ENCODE measurements at places on chromosomes 3 and 15.

DNA sequence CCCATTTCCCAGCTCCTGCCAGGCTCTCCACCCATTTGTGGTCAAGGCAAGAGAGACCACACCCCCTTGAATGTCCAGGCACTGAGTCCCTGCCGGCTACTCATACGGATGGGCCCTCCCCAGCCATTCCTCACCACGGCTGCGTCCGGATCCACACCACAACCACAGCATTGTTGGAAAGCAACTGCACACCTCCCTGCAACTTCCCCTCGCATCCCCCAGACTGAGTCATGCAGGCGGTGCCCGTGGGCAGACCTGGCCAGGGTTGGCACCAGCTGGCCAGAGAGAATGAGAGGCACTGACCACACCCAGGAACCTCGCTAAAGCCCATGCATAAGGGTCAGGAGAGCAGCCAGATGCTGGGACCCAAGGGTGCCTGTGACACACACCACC, 30.5 kb downstream of the LOXL1 start:
- no peak for DNase-seq

DNA sequence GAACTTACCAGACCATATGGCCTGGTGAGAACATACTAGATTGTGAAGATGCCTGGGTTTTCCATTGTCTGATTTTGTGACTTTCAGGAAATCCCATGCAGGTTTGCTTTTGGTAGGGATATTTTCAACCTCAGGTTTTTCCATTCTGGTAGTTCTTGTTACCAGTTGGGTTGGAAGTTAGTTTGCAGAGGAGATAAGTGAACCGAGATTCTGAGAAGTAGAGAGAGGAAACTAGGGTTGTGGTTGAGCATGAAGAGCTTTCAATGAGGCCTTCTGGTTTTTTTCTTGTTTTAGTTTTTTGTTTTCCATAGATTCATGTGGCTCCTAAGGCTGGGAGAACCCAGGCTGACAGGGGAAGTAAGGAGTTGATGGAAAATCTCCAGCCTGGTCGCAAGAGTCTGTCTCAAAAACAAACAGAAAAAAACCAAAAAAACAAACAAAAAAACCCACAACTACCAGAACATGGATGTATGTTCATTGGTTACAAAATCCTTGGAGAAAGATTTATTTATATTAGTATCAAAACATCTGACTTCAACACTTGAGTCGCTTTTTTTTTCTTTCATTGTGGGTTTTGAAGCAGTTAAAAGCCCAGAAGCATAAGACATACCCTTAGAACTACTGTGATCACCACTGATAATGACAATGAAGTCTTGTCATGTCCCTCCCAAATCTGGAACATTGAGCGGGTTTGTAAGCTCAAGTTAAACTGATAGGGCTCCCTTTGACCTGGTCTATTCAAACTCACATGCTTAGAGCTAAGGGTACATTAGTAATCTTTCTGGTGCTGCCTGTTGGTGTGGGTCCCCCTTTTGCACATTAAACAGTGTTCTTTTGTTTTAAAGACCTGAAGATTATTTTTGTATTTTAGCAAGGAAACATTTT, 3.2 kb downstream of the GPR171 start:
- DNase-seq, result no peak

DNA sequence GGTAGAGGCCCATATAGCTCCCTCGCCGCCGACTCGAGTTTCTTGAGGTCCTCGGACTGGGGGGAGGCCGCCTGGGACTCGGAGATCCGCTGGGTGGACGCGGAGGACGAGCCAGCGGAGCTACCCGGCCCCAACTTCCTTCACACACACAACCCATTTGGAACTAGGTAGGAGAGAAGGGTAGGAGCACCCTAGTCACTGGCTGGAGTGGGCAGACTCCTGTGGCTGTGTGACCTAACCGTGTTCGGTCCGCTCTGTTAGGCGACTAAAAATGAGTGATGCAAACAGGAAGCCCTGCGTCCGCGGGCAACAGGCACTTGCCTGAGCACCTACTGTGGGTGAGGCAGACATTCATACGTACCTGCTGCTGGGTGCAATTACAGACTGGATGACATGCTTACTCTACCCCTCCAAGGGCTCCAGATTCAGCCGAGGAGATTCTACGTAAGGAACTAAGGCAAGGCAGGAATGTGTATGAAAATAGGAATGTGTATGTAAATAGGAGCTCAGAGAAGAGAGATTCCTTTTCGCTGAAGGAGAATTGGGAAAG, 4.6 kb upstream of the SIN3A start:
- no peak for DNase-seq

DNA sequence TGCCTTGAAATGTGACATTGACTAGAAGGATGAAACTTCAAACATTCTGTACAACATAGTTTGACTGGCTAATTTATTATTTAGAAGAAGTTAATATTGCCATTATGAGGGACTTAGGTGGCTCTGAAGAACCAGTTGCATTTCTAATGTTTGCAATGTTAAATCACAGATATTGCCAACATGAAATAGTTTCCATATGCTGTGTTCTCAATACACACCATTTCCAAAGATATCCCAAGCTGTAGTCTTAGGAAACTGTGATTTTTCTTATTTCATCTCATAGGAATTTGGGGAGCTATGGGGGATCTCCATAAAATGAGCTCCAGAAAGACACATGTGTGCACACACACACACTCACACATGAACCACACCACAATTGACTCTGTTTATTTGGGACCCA, 36.3 kb downstream of the ALG1L2 start:
- no peak for DNase-seq

- no peak for DNase-seq
Measured at GRCh38 chr15:88022716-88023115, 233.8 kb downstream of the NTRK3 start.

- no peak for DNase-seq
Measured at GRCh38 chr3:27568393-27568792, 84.2 kb upstream of the SLC4A7 start.

- no peak for DNase-seq
Measured at GRCh38 chr3:45786801-45787495, 9.4 kb downstream of the SLC6A20 start.

- no peak for DNase-seq
Measured at GRCh38 chr3:18501679-18502343, 76.7 kb upstream of the SATB1 start.

- DNase-seq, result no peak
Measured at GRCh38 chr3:163671201-163671600, 1407.1 kb downstream of the SI start.

DNA sequence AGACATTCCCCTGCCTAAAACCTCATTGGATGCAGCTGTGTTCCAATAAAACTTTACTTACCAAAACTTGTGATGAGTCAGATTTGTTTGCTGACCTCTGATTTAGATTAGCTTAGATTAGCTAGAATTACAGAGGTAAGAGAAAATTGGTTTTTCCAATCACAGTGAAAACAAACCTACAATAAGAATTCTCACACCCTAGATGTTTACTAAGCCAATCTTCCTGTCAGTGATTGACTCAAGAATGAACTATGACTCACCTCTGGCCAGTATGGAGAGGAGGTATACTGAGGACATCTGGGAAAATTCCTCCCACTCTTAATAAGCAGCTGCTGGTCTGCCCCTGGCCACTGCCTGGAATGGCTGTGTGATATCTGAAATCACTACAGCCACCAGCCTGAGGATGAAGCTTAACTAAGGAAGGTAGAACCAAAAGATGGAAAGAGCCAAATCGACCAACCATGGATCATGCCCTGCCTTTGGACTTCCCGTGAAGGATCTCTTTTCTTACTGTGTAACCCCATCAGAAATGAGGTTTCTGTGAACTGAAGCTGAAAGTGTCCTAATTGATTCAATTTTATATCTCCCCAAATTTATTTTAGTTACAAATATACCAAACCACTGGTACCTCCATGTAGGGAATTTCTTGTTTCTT, 19.0 kb upstream of the GHSR start:
- no peak for DNase-seq

DNA sequence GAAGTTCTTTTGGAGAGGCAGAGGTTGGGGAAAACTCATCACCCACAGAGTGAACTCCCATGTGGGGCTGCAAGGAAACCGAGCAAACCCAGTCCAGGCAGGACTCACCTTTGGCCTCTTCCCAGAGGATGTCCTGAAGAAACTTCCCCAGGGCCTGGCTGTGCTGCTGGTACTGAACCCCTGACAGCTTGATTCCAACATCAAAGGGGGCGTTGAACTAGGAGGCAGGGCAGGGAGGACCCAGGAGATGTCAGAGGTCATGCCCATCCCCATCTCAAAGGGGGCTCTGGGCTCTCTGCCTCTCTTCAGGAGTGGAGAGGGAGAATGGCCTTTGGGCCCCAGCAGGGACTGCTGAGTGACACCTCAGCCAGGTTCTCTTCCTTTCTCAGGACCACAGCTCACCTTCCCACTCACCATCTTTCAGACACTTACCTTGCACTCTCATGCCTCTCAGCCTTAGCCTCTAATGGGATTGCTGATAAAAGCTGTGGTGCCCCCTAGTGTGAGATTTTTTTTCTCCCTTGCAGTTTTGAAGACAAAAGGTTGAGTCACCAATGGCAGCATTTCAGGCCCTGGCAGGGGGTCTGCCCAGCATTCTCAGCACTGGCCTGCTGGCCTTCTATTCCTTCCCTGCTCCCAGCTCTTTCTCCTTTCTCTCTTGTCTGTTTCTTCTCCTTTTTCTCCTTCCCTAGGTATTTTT, 6.0 kb downstream of the GHRL start:
- DNase-seq, result peak; percentile 36

GRCh38 chr3:35969406-35969805, 330.1 kb downstream of the ARPP21 start:
- no peak for DNase-seq

GRCh38 chr15:71611553-71612396, 198.6 kb upstream of the NR2E3 start:
- DNase-seq, result no peak

DNA sequence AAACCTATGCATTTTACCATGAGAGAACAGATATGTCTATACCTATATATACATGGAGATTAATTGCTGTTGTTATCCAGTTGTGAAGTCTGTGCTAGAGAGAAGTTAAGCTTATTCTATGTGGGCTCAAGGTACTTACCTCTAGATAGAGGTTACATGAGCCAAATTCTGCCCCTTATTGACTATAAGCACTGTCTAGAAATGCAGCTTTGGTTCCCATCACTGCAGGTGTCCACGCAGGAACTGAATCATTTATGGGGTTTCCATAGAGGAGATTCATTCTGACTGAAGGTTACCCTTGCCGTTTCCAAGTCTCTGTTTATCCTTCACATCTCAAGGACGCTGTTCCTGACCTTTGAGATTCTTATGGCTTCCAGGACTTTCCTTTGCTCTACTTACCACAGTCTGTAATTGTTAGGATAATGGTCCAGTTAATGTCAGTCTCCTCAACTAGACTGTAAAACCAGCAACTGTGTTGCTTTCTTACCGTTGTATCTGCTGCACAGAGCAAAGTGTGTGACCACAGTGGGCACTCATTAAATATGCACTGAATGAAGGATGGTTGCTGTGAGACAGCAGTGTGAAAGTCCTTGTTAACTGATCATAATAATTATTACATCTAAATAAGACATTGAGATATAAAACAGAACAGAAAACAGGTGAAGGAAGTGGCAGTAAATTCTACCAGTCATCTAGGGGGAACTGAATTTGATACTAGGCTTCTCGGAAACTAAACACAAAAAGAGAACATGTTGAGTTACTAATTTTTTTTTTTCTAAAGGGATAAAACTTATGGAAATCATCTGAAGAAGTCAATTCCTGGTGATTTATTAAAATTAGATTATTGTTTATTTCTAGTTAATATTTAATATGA, 44.0 kb upstream of the BCL6 start:
- DNase-seq, result no peak

DNA sequence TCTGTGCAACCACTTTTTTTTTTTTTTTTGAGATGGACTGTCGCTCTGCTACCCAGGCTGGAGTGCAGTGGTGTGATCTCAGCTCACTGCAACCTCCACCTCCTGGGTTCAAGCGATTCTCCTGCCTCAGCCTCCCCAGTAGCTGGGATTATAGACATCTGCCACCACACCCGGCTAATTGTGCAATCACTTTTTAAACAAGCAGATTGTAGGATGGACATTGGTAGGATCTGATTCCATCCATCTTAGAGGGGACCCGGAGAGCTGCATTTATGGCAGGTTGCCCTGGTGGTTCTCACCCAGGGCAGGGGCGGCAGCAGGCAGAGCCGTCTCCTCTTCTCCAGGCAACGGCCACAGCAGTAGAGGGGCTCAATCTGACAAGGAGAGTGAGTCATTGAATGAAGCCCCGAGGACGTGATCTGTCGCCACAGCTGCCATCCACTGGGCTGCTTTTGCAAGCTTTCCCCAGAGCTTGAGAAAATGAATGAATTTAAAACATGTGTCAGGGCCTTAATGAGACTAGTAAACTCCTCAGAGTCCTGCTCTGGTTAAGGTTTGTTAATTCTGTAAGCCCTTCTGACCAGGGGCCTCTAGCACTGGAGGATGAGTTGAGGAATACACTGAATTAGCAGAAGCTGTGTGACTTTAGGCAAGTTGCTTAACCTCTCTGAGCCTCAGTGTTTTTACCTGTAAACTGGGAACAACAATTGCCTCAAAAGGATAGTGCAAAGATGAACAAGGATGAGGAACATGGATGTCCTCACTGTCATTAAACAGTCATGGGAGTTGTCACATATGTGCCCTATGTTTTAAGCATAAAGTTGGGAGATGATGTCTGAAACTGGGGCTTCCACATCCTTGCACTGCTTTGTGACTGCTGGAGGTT, 129.1 kb downstream of the ASB7 start:
- no peak for DNase-seq

GRCh38 chr15:29542994-29543393, 273.4 kb upstream of the NSMCE3 start:
- DNase-seq, result no peak

GRCh38 chr3:187522293-187522692, 147.9 kb downstream of the SST start:
- no peak for DNase-seq

DNA sequence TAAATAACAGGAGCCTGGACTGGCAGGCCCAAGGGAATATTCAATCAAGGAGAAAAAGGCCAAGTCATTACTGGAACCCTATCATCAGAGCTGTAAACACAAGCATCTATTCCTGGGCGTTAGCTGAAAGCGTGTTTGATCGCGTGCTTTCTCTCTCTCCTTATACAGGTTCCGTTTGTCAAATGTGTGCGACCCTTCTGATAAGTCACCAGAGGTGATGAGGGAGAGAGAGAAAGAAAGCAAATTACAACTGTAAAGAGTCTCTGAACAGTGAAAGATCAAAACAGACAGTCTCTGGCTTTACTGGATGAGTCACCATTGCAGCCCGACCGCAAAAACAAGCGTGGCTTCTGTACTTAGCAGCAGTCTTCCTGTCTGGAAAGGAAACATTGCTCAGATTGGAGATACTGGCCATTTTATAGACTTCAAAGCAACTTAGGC, 39.5 kb upstream of the TPRG1 start:
- DNase-seq, result peak; percentile 49

GRCh38 chr3:187747506-187747905, 2.2 kb upstream of the BCL6 start:
- no peak for DNase-seq

GRCh38 chr3:197953881-197954280, 3.9 kb downstream of the RPL35A start:
- no peak for DNase-seq

- no peak for DNase-seq
Measured at GRCh38 chr15:85718271-85718971, 76.3 kb downstream of the KLHL25 start.

- DNase-seq, result no peak
Measured at GRCh38 chr3:98027085-98027446, 8.0 kb downstream of the GABRR3 start.

Measured in activated CD4-positive, alpha-beta T cell treated with anti-CD3 and anti-CD28 coated beads for 24 hours (primary cell).